ENCODE measurements at places on chromosomes 16 and 17.

DNA sequence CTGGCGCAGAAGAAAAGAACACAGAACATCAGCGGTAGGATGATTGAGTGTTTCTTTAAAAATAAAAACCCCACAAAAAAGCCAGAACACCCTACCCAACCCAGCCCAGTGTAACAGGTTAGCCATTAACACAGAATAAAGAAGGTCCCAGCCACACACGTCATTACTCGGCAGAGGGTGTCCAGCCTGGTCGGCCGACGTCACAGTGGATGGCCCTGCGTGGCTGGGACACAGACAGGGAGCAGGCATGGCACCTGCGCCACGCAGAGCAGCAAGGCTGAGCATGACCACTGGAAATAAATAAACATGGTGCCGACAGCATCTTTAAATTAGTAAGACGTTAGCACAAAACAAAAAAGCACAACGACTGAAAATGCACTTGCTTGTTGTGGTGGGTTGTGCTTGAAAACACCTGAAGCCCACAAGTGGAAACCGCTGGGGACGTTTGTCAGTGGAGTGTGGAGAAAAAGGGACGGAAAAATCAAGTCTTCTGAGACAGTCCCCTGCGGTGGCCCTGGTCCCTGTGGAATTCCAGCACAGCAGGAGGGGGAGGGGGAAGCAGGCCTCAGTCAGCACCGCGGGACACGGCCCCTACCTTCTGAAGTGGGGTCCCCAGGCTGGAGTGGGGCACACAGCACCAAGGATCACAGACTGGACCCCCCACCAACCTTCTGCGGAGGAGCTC lies 39.2 kb downstream of the SLC7A5 start:
- DNase-seq: no peak

DNA sequence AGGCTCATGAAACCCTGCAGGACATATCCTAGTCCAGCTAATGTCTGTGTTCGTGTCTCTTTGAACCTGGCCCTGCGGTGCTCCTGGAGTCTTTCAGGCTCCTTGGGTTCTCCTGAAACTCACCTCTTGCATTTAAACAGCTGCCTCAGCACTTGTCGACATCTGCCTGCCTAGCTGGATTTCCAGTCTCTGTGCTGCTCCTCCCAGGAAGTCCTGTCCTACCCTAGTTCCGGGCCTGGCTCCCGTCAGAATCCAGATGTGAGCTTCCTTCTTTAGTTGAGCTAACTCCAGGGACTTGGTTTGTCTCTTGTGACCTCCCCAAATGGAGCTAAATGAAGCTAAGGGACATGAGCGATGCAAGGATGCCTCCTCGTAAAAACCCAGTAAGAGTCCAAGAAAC lies 155.2 kb upstream of the PIRT start:
- DNase-seq: no peak

DNA sequence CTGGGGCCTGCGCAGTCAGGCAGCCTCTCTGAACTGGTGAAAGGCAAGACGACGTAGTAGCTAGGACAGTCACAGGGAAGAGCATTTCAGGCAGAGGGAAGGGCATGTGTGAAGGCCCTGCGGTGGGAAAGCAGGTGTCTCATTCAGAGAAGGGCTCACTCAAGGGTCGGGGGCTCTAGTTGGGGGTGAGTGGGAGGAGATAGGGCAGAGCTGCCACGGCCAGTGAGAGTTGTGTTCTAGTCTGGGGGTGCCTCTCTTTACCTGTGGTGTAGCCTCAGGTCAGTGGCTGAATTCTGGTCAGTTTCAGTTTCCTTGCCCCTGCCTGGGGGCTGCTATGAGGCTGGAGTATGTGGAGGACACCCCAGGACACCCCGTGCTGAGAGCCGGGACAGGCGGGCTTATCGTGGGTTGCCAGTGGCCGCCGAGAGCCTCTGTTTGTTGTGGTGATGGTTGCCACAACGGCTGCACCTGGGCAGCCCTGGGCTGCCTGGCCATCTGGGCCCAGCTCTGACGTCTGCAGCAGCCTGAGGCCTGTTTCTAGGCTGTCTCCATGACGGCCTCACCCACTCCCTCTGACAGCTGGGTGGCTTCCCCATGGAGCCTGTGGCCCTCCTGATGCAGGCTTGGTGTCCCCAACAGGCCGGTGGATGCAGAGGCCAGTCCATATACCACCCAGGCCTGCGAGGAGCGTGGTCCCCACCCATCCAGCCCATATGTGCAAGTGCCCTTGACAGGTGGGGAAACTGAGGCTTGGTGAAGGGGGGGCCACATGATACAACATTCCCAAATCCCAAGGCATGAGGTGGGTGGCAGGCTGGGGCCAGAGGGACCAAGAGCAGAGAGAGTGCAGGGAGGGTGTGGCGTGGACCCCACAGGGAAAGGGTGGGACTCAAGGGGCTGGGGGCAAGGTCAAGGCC lies 10.8 kb downstream of the MAP2K3 start:
- no peak for DNase-seq

- no peak for DNase-seq
Observed at GRCh38 chr17:17502741-17503565, 6.8 kb upstream of the RASD1 start.

GRCh38 chr17:50239937-50240336 lies 34.3 kb upstream of the TMEM92 start:
- no peak for DNase-seq

DNA sequence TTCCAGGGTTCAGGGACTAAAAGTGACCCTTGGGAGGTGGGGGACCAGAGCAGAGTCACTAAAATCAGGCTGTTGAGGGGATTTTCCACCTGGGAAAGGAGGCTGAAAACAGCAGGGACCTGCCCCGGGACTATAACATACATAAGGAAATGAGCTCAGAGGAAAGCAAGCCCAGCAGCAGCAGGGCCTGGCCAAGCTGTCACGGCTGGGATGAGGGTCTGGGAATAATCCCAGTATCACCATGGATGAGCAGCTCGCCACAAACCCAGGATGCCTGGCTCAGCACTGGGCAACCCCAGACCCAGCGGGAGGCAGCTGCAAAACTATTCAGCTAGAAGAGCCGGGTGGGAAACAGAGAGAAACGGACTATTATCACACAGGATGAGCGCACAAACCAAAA lies 72.4 kb downstream of the RPH3AL start:
- no peak for DNase-seq

GRCh38 chr16:89841275-89841674 lies 13.0 kb downstream of the SPIRE2 start:
- DNase-seq: no peak

Data from SIG-M5 (cell line).